ENCODE measurements at places on chromosomes 5 and 9.

- DNase-seq: peak; percentile 69
These were observed 71.3 kb downstream of the TMC1 start for GRCh38 chr9:72592502-72593403.

- no peak for DNase-seq
These were observed 93.7 kb upstream of the MRPS30 start for GRCh38 chr5:44714871-44715561.

GRCh38 chr9:134968011-134968822, 50.5 kb upstream of the FCN1 start:
- no peak for DNase-seq

GRCh38 chr5:1983401-1983800, 100.7 kb upstream of the IRX4 start:
- no peak for DNase-seq

- DNase-seq: peak; percentile 7
These were observed 55.9 kb downstream of the NSUN2 start for GRCh38 chr5:6576861-6577501.

DNA sequence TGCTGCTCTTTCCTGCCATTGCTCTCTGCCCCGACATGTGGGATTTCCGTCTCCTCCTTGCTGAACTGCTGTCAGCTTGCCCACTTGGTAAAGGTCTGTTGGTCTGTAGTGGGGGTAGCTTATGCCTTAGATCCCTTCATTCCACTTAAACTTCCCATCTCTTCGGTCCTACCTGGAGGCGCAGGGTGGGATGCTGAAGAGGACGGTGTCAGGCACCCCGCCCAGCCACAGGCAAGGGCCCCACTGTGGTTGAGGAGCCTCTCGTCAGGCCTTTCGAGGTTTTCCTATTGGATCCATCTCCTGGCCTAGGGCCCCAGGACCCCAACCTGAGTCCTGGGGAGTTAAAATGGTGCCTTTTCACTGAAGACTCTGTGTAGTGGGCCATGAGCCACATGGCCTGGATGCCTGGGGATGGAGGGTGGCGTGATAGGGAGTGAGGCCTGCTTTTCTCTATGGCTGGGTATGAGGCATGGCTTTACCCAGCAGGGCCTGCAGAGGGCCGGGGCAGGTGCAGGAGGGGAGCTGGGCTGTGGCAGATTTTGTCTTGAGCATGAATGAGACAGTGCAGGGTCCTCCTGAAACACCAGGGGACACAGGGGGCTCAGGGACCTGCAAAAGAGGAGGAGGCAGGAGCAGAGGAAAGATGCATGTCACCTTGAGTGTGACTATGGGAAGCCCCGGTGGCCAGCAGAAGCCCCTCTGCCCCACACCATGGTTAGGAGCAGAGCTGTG, 25.8 kb upstream of the RNF130 start:
- no peak for DNase-seq

- DNase-seq: no peak
These were observed 2.6 kb upstream of the CEP72 start for GRCh38 chr5:609506-609905.

DNA sequence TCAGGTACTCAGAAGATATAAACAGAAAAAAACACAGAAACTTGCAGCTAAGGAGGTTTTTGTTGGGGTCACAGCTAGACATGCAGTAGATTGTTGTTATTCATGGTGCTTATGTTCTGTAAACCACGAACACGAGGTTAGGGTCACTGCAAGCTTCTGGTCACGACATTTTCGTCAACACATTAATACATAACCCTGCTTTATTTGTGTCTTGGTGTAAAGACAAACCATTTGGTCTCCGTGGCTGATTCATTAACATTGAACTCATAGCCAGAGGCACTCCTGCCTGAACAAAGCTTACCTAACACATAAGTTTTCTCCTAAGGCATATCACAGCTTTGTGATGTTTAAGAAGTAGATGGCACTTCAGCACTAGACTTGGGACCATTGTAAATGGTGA, 16.9 kb downstream of the TEK start:
- no peak for DNase-seq

DNA sequence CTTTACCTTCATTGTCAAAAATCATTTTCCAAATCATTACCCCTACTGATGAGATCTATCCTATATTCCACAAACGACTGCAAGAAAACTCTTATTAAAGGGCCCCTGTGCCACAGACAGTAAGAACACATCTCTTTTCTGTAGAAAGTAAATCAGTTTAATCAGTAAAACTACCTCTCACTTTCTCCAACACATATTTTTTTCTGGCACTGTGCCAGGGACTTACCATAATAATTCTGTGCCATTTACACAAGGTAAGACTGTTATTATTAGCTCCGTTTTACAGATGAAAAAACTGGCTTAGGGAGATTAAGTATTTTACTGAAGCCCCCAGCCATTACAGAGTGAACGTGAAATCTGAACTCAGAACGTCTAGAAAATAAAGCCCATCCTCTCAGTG, 587.0 kb upstream of the COX7C start:
- no peak for DNase-seq

DNA sequence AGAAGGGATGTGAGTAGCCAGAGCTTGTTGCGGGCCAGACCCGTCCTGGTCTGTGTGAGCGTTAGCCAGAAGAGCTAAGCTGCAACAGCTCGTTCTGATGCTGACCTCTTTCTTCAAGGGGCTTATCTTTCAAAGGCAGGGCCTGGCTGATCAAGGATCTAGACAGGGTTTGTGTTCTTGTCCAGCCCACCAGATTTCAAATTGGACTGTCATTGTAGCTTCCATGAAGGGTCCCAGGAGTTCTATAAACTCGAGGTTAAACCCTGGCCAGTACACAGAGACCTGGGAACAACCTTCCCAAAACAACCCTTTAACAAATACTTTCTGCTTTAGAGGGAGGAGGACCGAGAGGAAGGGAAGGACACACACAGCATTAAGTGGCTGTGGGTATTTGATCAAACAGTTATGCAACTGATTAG, 153.0 kb upstream of the TUT7 start:
- no peak for DNase-seq

DNA sequence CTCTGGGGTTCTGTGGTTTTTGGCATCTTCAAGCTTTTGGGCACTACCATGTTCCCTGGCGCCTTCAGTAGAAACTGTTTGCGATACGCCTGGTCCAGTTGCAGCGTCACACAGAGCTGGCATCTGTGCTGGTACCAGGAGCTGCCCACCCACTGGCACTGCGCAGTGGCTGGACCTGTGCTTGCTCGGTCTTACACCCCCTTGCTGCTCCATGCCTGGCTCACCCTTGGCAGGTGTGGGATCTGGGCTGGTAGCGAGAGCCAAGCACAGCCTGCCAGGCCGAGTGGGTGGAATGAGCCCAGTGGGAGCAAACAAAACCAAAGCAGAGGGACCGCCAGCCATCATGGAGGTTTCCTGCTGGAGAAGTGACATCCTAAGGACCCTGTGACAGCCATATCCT, 170.2 kb upstream of the IRX2 start:
- DNase-seq: no peak

- no peak for DNase-seq
These were observed 51.5 kb downstream of the LRSAM1 start for GRCh38 chr9:127502706-127503378.

DNA sequence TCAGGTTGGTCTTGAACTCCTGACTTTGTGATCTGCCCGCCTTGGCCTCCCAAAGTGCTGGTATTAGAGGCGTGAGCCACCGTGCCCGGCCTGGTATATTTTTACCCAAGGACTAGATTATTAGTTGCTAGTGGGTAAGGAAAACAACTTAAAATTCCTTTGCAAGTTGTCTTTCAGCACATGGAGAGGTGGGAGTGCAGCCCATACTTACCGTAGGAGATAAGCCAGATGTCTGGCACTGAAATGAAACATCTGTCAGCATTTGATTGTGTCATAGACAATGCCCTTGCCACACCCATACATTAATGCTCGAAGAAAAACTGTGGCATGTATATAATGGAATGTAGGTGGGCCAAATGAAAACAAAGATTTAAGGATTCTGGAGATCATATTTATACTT, 36.6 kb upstream of the ANKH start:
- no peak for DNase-seq

DNA sequence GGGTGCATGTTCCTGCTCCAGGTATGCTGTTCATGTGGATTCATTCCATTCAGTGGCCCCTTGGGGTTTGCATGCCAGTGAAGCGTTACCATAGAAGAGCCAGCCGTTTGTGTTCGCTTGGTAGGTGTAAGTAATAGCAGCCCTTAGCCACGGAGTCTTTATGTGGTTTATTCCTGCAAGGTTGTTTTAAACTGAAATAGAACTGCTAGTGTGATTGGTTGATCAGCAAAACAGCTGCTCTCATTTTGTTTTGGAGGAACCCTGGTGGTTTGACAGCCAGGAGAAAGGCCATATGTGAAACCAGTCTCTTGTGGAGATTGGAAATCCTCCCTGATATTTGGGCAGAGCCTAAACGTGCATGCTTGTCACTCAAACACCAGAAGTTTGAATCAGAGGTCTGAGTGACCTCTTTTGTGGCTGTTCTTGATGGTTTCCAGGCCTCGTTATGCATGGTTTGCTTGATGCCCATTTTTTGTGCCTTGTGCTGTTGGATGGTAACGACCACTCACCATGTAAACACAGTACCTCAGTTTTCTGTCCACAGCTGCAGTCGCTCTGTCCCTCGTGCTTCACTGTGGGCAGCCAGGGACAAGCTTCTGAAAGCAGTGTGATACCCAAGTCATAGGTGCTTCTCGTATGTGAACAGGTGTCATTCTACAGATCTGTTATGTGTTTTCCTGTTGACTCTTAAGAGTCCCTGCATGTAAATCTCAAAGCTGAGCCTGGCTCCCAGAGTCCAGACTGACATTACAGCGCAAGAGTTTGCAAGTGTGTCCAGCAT, 58.3 kb upstream of the NXNL2 start:
- no peak for DNase-seq

DNA sequence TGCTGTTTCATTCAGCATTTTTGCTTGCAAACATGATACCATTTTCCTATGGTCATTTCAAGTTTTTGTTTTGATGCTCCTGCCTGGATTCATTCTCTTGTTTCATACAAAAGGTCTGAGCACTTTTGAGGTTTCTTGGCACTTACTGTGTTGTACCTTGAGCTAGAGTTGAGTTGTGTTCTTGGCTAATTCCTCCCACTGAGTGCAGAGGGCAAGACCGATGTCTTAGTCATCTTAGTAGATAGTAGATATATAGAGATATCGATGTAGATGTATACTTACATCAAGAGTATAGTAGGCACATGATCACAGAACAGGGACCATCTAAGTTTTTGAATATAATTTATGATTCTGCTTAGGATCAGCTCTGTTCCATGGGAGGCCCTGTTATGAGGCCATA, 366.6 kb downstream of the OSTF1 start:
- DNase-seq: no peak

DNA sequence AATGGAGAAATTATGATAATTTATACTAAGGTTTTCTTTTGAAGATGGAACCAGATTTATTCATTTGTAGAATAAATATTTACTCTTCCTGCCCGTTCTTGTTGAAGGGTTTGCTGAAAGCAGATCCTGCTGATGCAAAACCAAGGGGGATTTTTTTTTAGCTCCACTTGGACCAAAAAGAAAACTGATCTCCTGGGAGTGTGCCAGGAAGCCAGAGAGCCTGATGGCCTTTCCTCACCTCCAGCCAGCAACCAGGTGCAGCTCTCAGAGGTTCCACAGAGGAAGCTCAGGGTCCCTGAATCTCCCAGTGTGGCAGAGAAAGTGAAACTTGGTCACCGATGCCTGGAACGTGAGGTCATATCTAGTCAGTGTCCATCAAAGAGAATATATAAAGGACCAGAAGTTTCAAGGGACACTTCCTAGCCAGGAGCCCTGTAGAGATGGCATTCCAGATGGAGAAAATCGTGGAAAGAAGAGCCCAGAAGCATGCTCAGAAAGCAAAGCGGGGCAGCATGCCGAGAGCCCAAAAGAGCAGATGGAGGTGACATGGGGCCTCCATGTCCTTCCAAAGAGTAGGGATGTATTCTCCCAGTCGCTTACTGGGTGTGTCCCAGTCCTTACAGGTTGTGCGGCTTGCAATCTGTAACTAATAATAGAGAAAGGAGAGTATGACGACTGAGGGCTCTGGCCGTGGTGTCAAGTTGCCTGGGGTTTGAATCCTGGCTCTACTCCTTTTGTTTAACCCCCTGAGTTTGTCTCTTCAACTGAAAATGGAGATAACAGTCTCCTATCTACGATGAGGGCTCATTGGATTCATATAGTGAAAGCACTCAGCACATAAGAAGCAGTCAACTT, 12.2 kb downstream of the AFAP1L1 start:
- no peak for DNase-seq

- no peak for DNase-seq
These were observed 10.5 kb downstream of the NELFB start for GRCh38 chr9:137265496-137266161.

DNA sequence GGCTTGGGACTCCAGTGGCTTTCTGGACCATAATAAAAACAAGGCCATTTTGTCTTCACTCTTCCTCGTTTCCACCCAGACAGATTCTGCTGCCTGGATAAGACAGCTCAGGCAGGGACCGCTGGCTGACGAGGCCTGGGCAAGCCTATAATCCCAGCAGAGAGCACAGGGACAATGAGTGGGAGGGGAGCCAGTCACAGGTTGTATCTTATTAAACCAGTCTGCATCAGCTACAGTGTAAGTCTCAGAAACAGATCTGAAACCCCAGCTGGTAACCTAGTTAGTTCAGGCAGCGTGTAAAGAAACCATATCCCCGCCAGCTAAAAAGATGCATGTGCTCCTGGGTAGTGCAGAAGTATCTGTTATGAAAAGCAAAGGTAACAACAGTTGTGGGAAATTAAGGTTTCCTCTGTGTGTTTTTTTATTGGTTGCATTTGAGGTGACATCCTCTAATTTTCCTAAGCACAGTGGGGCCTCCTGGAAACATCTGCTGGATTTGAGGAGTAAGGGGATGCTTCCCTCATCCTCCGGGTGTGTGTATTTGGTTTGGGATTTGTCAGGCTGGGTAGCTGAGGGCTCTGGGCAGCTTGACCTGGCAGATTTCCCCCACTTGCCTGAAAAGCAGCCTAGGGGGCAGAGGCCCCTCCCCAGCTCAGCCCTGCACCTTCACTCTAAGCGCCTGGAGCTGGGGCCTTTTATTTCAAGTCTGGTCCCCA, 15.2 kb upstream of the TAL2 start:
- no peak for DNase-seq

GRCh38 chr9:99724640-99725039, 97.0 kb upstream of the NR4A3 start:
- no peak for DNase-seq

DNA sequence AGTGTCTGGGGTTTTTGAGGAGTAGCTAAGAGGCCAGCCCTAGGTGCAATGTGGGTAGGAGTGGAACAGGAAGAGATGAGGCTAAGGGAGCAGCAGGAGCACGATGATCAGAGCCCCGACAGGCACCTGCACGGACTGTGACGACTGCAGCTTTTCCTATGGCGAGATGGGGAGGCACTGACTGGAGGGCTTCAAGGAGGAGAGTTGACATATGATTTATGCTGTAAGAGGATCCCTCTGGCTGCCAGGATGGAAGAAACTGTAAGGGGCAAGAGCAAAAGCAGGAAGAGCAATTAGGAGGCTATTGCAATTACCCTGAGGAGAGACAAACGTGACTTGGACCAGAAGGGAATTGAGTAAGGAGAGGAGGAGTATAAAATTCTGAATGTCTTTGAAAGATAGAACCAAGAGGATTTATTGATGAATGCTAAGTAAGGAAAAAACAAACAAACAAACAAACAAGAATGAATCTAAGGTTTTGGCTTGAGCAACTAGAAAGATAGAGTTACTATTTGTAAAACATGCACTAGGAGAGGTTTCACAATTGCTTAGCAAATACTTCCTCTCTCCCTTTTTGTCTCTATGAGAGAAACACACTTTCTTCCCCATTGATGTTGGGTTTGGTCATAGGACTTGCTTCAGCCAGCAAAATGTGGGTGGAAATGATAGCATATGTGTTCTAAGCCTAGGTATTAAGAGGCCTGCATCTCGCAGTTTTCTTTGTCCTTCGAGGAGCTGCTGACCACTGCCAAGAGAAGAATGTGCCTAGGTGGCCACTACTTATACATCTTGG, 32.9 kb downstream of the TRPC7 start:
- DNase-seq: no peak

Data from globus pallidus (tissue), 1 donor.